ENCODE measurements at places on chromosomes 5 and 9.

- H3K27ac ChIP-seq: no peak overlapping the region
- DNase-seq: no peak
- H3K4me3 ChIP-seq: no peak overlapping the region
Observed at GRCh38 chr5:61449804-61450492, 117.9 kb downstream of the ZSWIM6 start.

DNA sequence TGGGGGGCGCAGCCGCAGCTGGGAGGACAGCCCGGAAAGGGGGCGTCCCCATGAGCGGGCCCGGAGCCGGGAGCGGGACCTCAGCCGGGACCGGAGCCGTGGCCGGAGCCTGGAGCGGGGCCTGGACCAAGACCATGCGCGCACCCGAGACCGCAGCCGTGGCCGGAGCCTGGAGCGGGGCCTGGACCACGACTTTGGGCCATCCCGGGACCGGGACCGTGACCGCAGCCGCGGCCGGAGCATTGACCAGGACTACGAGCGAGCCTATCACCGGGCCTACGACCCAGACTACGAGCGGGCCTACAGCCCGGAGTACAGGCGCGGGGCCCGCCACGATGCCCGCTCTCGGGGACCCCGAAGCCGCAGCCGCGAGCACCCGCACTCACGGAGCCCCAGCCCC is 47.0 kb downstream of the TJP2 start:
- H3K4me3 ChIP-seq: no peak overlapping the region
- H3K36me3 ChIP-seq: no peaks in the 10 kb centered on the region
- DNase-seq: no peak
- no peak overlapping the region for H3K27ac ChIP-seq
- no peaks in the 10 kb centered on the region for H3K27me3 ChIP-seq

GRCh38 chr5:52743970-52744369 is 43.7 kb upstream of the ITGA1 start:
- peak overlapping the region; percentile 98 for H3K27ac ChIP-seq
- H3K4me3 ChIP-seq: peak overlapping the region; percentile 46
- H3K36me3 ChIP-seq: no peaks in the 10 kb centered on the region
- H3K4me1 ChIP-seq: peaks cover 28% of the 10 kb centered on the region
- H3K27me3 ChIP-seq: no peaks in the 10 kb centered on the region

GRCh38 chr5:151022511-151023018 is 2.2 kb downstream of the GPX3 start:
- no peak overlapping the region for H3K4me3 ChIP-seq
- H3K27ac ChIP-seq: no peak overlapping the region
- H3K27me3 ChIP-seq: no peaks in the 10 kb centered on the region
- H3K4me1 ChIP-seq: peaks cover 26% of the 10 kb centered on the region
- no peak for DNase-seq

DNA sequence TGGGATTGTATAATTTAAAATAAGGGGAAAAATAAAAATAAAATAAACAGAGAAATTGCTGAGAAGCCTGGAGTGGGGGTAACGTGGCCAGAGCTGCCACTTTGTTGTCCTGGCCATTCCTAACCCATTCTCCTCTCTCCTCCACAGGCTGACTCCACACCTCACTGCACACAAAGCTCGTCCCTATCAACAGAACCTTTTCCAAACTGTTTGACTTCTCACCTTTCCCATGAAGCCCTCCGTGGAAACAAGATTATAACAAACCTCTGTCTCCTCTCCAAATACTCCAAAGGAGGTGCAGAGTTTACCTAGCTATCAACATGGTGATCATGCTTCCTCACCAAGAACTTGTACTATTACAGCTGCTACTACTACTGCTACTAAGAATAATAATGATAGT is 151.1 kb downstream of the GLIS3 start:
- peaks cover 72% of the 10 kb centered on the region for H3K27me3 ChIP-seq
- no peak overlapping the region for H3K4me3 ChIP-seq
- H3K36me3 ChIP-seq: peaks cover 2% of the 10 kb centered on the region

DNA sequence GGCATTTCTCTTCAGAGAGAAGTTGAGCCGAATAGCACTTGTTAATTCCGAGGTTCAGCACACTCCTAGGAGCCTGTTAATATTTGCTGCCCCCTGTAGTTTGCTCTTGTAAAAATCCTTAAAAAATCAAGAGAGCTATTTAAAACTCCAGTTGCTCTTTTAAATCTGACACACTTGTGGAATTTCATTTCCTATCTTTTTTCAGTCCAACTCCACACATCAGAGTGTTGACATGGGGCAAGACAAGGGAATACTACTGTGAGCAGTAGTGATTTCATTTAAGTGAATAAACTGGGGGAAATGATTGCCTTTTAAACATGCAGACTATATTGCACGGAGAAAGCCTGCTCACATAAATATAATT is 1096.3 kb upstream of the DMAC1 start:
- peaks cover 18% of the 10 kb centered on the region for H3K27me3 ChIP-seq
- H3K4me1 ChIP-seq: peaks cover 2% of the 10 kb centered on the region
- H3K27ac ChIP-seq: no peak overlapping the region
- no peak for DNase-seq

- no peak overlapping the region for H3K4me3 ChIP-seq
- no peaks in the 10 kb centered on the region for H3K36me3 ChIP-seq
- H3K27me3 ChIP-seq: peaks cover 17% of the 10 kb centered on the region
- no peak overlapping the region for H3K27ac ChIP-seq
- peaks cover 19% of the 10 kb centered on the region for H3K4me1 ChIP-seq
Observed at GRCh38 chr9:127418037-127418471, 6.1 kb upstream of the ZNF79 start.

GRCh38 chr9:32483343-32483742 is 42.7 kb downstream of the RIGI start:
- peaks cover 33% of the 10 kb centered on the region for H3K36me3 ChIP-seq
- H3K27me3 ChIP-seq: no peaks in the 10 kb centered on the region
- no peak for DNase-seq
- H3K4me1 ChIP-seq: peaks cover 9% of the 10 kb centered on the region

- peaks cover 25% of the 10 kb centered on the region for H3K27me3 ChIP-seq
- H3K36me3 ChIP-seq: no peaks in the 10 kb centered on the region
- H3K4me3 ChIP-seq: no peak overlapping the region
- DNase-seq: no peak
- H3K4me1 ChIP-seq: no peaks in the 10 kb centered on the region
Observed at GRCh38 chr9:87642330-87643106, 83.4 kb upstream of the CTSL start.

- no peak for DNase-seq
- H3K36me3 ChIP-seq: peaks cover 8% of the 10 kb centered on the region
- no peak overlapping the region for H3K27ac ChIP-seq
- H3K4me3 ChIP-seq: no peak overlapping the region
- peaks cover 13% of the 10 kb centered on the region for H3K4me1 ChIP-seq
Observed at GRCh38 chr5:952597-953271, 55.9 kb upstream of the NKD2 start.

GRCh38 chr5:107388141-107388861 is 282.4 kb downstream of the EFNA5 start:
- no peaks in the 10 kb centered on the region for H3K36me3 ChIP-seq
- DNase-seq: no peak
- H3K4me3 ChIP-seq: peak overlapping the region; percentile 47
- peaks cover 26% of the 10 kb centered on the region for H3K4me1 ChIP-seq
- peak overlapping the region; percentile 82 for H3K27ac ChIP-seq
- no peaks in the 10 kb centered on the region for H3K27me3 ChIP-seq

DNA sequence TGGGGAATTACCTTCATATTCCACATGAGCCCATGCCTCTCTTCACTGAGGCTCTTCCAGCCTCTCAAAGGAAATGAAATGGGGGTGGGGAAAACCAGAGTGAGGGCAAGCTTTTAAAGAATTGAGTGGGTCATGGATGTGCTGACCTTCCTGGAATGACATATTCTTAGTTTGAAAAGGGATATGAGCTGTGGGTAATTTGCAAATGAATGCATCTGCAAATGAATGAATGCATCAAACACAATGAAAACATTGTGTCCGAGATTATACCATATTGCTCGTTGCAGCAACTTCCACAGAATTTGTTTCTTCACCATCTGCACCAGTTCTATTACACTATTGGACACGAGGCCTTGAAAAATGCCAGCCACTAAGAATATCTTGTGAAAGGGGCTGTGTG is 198.6 kb upstream of the CDH6 start:
- no peak overlapping the region for H3K27ac ChIP-seq
- no peak overlapping the region for H3K4me3 ChIP-seq
- H3K4me1 ChIP-seq: no peaks in the 10 kb centered on the region
- no peaks in the 10 kb centered on the region for H3K36me3 ChIP-seq
- no peak for DNase-seq

DNA sequence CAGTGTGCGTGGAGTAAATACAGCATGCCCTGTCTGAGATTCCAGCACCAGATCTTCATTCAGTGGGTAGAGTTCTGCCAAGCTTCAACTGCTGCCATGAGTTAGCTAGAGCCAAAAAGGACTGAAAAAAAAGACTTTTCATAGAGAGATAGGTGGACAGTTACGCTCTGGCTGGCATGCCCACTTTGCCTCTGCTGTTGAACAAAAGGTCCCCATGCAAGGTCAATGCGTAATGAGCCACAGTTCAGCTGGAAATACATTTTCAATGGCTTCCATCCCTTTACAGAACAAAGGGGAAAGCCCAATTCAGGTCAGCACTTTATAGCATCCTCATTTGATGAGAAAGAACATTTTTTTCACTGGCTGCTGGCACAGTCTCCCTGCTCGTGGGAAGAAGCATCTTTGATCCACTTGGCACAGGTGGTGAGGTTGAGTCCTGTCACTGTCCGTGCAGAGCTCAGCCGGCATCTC is 86.9 kb upstream of the ERCC6L2 start:
- no peak for DNase-seq
- H3K4me3 ChIP-seq: no peak overlapping the region
- no peak overlapping the region for H3K27ac ChIP-seq
- no peaks in the 10 kb centered on the region for H3K36me3 ChIP-seq
- peaks cover 7% of the 10 kb centered on the region for H3K27me3 ChIP-seq

- DNase-seq: no peak
- no peaks in the 10 kb centered on the region for H3K36me3 ChIP-seq
- peaks cover 9% of the 10 kb centered on the region for H3K4me1 ChIP-seq
- no peaks in the 10 kb centered on the region for H3K27me3 ChIP-seq
Observed at GRCh38 chr9:34171753-34172535, 6.9 kb upstream of the UBAP1 start.

DNA sequence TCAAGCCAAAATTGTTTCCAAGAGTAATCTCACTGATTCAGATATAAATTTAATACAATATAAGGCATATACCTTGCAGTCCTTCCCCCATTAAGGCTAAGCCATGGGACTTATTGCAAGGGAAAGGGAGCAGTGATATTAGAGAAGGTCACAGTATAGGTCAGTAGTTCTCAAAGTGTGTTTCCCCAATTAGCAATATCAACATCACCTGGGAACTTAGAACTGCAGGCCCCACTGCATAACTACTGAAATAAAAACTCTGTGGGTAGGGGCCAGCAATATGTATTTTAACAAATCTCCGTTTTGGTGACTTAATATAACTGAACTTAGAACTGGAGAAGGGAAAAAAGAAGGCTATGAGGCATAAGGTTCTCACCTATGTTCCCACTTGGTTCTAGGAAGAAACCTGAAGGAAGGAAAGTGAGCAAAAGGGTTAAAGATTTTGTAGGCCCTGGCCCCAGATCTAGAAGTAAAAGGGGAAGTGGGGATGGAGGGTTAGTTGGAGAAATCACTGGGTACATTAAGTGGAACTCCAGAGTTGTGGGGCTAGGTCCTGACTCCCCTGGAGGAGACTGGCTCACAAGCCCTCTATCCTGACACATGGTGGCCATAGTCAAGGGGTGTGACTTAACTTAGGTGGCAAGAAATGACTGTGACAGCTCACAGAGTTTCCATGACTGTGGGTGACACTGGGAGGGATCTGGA is 40.7 kb downstream of the WDR36 start:
- H3K27ac ChIP-seq: peak overlapping the region; percentile 19
- peaks cover 20% of the 10 kb centered on the region for H3K27me3 ChIP-seq
- no peaks in the 10 kb centered on the region for H3K36me3 ChIP-seq
- no peak for DNase-seq
- no peak overlapping the region for H3K4me3 ChIP-seq

- no peak overlapping the region for H3K4me3 ChIP-seq
- no peaks in the 10 kb centered on the region for H3K4me1 ChIP-seq
Observed at GRCh38 chr5:88325868-88326267, 57.2 kb upstream of the TMEM161B start.

- peak overlapping the region; percentile 99 for H3K27ac ChIP-seq
- peak; percentile 89 for DNase-seq
- H3K27me3 ChIP-seq: no peaks in the 10 kb centered on the region
- peak overlapping the region; percentile 99 for H3K4me3 ChIP-seq
- peaks cover 51% of the 10 kb centered on the region for H3K4me1 ChIP-seq
- H3K36me3 ChIP-seq: peaks cover 7% of the 10 kb centered on the region
Observed at GRCh38 chr5:100900796-100901781, 2.0 kb downstream of the ST8SIA4 start.

GRCh38 chr5:160697281-160697680 is 154.7 kb downstream of the ATP10B start:
- H3K27ac ChIP-seq: no peak overlapping the region
- no peak for DNase-seq
- H3K4me3 ChIP-seq: no peak overlapping the region

- no peak overlapping the region for H3K4me3 ChIP-seq
- H3K4me1 ChIP-seq: peaks cover 19% of the 10 kb centered on the region
- no peak for DNase-seq
- no peaks in the 10 kb centered on the region for H3K36me3 ChIP-seq
- no peaks in the 10 kb centered on the region for H3K27me3 ChIP-seq
- H3K27ac ChIP-seq: no peak overlapping the region
Observed at GRCh38 chr9:99023831-99024230, 80.1 kb downstream of the COL15A1 start.

GRCh38 chr9:107976767-107977166 is 487.2 kb upstream of the KLF4 start:
- no peak for DNase-seq
- no peaks in the 10 kb centered on the region for H3K4me1 ChIP-seq
- H3K36me3 ChIP-seq: no peaks in the 10 kb centered on the region
- H3K27me3 ChIP-seq: no peaks in the 10 kb centered on the region
- H3K27ac ChIP-seq: no peak overlapping the region

DNA sequence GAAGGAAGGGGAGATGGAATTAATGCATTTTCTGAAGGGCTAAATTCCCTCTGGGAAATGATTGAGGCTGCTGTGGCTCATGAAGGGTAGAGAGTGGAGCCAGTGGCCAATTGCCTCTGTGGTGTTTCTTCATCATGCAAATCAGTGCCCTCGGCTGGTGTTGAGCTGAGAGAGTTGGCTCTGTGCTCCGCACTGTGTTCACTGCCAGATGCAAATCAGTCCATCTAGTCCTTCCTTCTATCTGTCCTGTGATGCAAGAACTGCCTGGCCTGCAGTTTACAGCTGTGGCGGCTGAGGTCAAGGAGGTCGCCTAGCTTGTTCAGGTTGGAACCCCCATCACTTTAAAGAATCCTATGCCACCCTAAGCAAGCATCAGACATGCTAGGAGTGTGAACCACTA is 6.0 kb downstream of the TMEM171 start:
- peaks cover 5% of the 10 kb centered on the region for H3K36me3 ChIP-seq
- peaks cover 18% of the 10 kb centered on the region for H3K4me1 ChIP-seq
- no peak for DNase-seq
- no peak overlapping the region for H3K4me3 ChIP-seq

- no peaks in the 10 kb centered on the region for H3K27me3 ChIP-seq
- no peak overlapping the region for H3K27ac ChIP-seq
- H3K36me3 ChIP-seq: no peaks in the 10 kb centered on the region
- no peak overlapping the region for H3K4me3 ChIP-seq
- no peak for DNase-seq
Observed at GRCh38 chr9:28981129-28981528, 1407.8 kb upstream of the C9orf72 start.
